Activated CD4-positive, alpha-beta T cell treated with anti-CD3 and anti-CD28 coated beads, Interleukin-2, amount 50 U/mL, for 16 hours (primary cell): ENCODE measurements at places on chromosomes 5 and 9.
A peak's percentile ranks its signal among the peaks of the same experiment; 100 is the strongest.

DNA sequence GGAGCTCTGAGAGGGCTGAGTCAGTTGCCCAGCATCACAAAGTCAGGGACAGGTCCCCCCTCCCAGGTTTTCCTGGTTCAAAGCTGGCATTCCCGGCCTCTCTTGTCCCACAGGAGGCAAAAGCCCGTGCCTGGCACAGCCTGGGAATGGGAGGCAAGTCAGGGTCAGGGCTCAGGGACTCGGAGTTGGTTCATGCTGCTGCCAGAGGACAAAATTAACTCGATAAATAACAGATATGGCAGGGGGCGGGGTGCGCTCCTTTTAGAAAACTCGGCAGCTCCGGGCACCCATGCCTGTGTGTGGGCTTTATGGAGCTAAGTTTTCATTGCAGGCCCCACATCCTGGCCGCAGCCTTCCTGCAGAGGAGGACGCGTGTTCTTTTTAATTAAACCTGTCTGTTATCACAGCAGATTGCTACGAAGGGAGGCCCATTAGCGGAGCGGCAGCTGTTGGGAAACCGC, 62.8 kb upstream of the LMX1B start:
- DNase-seq, result no peak

GRCh38 chr5:136079195-136079985, 50.6 kb downstream of the TGFBI start:
- DNase-seq, result no peak

DNA sequence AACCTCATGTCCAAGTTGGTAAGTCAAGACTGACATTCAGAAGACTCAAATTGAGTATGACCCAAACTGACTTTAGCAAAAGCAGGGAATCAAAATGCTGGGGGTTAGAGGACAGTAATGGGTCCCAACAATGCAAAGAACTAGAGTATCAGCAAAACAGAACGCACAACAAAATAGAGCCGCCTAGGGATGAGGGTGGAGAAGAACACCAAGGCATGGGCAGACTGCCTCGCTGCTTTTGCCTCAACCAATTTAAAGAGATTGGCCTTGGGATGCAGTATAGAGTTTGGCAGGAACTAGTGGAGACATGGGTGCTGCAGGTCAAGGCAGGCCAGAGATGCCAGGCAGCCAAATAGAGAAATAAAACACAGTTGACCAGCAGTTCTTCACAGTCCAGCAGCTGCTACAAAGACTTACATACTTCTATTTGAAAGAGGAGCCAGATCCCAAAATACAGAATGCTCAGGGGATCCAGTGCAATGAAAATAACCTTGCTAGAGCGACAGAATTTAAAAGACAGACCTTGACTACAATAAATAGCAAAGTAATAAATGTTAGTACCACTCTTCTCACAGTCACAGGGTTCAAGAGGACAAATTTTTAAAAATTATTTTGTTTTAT, 83.9 kb upstream of the NIPBL start:
- DNase-seq, result no peak

GRCh38 chr5:54446379-54446732, 9.1 kb upstream of the HSPB3 start:
- no peak for DNase-seq

DNA sequence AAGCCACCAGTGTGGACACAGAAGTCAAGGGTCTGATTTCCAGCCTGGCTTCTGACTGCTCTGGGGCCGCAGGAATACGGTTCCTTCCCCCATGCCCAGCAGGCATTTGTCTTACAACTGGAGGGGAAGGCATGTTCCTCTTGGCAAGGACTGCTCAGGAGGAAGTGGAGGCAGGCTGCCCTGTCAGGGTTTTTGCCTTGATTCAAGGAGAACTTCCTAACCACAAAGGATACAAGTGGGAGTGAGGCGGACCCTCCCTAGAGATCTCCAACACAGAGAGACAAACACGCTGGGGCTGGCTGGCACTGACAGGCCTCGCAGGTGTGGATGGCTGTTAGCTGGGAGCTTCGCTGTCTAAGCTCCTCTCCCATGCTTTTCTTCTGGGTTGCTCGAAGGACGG, 19.1 kb downstream of the TGFBI start:
- no peak for DNase-seq

GRCh38 chr9:31840702-31841101, 543.7 kb upstream of the ACO1 start:
- no peak for DNase-seq

GRCh38 chr9:110977259-110977709, 61.0 kb downstream of the LPAR1 start:
- no peak for DNase-seq

DNA sequence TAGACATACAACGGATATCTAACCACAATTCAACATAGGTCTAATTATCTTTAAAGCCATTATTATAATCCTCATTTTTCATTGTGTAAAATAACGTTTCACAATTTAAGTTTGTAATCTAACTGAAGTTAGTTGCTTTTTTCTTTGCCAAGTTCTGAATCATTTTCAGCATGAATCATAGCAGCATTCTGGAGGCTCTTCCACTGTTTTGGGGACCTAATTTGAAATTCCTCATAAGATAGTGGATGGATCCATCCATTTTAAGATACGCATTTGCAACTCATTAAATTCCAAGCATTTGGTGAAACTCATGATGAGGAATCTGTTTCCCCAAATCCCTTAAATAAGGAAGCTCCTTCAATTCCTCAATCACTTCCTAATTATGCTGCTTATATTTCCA, 447.1 kb upstream of the CDH10 start:
- DNase-seq, result no peak

- no peak for DNase-seq
Measured at GRCh38 chr5:41542183-41542582, 31.8 kb upstream of the PLCXD3 start.

GRCh38 chr9:37429441-37430285, 7.2 kb downstream of the GRHPR start:
- DNase-seq, result no peak

DNA sequence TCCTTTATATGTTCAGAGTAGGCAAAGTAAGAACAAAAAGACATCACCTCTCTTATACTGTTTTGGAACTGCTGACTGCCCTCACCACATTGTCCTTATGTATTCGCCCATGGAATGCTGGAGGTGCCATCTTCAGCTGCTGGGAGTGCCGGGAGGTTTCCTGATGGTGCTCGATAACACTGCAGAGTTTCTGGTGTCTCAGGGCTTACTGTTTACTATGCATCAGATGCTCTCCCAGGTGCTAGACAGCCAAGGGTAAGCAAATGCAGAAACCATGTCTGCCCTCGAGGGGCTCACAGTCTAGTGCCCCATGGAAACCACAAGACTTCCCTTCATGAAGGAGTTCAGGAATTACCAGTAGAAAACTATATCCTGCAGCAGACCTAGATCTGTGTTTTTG, 70.1 kb upstream of the SMIM23 start:
- DNase-seq, result no peak

GRCh38 chr5:35282810-35283209, 52.5 kb upstream of the PRLR start:
- no peak for DNase-seq

GRCh38 chr9:120385606-120386389, 194.2 kb downstream of the CDK5RAP2 start:
- DNase-seq, result no peak

DNA sequence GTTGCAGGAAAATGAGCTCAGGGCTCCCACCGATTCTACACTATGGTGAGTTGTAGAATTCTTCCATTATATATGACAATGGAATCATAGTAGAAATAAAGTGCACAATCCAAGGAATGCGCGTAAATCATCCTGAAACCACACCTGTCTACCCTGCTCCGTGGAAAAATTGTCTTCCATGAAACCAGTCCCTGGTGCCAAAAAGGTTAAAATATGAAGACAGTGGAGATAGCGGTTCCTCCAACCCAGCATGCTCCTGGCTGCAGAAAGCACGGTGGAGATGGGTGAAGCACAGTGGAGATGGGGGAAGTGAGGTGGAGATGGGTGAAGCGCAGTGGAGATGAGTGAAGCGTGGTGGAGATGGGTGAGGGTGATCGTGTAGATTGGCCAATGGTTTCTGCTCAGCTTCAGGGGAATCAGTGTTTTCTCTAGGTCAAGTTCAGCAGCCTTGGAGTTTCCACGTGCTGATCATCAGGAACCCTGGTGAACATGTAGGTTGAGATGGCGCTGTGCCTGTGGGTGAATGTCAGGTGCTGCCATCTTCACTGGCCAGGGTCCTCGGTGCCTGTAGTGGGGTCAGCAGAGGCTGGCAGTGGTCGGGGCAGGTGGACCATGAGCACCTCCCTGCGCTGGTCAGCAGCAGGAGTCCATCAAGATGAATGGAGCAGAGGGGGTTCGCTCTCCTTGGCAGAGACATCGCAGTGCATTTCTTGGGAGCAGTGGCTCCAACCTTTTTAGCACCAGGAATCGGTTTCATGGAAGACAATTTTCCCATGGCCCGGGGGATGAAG, 20.3 kb downstream of the PAEP start:
- DNase-seq, result no peak

DNA sequence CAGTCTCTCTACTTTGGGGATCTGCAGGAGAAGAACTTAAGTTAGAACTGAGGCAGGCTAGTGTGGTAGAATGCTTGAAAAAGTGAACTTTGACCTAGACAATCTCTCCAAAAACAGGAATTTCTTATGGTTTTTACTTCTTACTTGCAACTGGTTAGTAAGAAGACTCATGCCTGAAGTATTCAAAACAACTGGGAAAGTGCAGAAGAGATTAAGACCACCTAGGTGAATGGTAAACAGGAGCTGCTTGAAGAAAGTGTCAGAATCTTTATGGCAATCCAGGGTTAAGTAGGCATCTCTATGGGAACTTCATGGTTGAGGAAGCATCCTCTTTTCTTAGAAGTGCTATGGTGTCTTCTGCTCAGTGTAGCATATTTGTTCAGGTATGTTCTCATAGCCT, 428.6 kb upstream of the TLE4 start:
- DNase-seq, result no peak

DNA sequence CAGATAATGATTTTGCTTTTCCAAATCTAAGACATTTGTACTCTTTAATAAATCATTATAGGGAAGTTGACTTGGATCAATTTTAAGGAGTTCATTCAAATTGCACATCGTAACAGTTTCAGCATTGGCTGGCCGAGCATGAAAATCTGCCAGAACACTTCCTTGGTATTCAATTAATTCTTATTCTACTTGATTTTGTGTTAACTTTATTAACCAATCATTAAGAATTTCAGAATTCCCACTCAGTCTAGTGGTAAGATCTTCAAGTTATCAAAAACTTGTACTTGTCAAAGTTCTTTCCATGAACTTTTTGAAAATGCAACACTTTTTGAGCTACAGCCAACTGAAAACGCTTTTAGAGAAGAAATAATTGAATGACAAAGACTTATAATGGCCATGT, 565.8 kb downstream of the TLE1 start:
- no peak for DNase-seq

DNA sequence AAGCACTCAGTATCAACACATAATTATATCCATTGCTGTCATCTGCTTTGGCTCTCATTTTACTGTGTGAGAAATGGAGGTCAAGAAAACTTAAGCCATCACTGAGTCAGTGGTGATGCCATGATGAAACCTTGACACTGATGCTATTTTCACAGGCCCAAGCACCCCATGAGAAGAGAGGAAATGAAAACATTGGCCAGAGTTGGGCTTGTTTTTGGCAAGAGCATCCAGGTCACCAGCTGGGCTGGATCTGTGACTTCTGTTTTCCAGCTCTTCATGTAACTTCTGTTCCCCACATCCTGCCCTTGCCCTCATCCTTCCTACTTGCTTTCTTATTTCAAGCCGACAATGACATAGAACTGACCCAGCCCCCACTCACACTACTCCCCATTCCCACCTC, 10.0 kb downstream of the LCP2 start:
- no peak for DNase-seq

- no peak for DNase-seq
Measured at GRCh38 chr9:127034691-127035090, 87.7 kb downstream of the ANGPTL2 start.

- DNase-seq, result no peak
Measured at GRCh38 chr9:17635115-17635890, 56.4 kb downstream of the SH3GL2 start.

GRCh38 chr5:113660206-113660605, 146.7 kb downstream of the YTHDC2 start:
- DNase-seq, result no peak

GRCh38 chr9:33506626-33507370, 17.3 kb upstream of the ANKRD18B start:
- no peak for DNase-seq

GRCh38 chr5:21910731-21911130, 942.4 kb downstream of the CDH12 start:
- DNase-seq, result no peak

GRCh38 chr9:116390303-116391228, 237.0 kb downstream of the PAPPA start:
- no peak for DNase-seq

DNA sequence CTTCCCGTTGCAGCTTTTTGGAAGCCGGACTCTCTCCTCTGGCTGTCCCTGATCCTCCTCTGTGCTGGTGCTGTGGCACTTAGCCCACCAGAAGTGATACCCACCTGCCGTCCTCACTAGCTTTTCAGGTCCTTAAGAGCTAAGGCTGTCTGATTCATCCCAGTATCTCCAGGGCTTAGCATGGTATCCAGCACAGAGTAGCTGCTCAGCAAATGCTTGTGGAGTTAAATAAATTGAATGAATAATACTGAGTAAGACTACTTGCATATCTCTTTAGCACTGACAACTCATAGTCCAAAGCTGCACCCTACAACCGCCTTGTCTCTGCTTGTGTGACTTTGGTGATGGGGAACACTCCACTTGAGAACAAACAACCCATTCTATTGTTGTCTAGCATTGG, 7.7 kb upstream of the XPA start:
- DNase-seq, result no peak

GRCh38 chr5:107402434-107403227, 268.1 kb downstream of the EFNA5 start:
- no peak for DNase-seq

DNA sequence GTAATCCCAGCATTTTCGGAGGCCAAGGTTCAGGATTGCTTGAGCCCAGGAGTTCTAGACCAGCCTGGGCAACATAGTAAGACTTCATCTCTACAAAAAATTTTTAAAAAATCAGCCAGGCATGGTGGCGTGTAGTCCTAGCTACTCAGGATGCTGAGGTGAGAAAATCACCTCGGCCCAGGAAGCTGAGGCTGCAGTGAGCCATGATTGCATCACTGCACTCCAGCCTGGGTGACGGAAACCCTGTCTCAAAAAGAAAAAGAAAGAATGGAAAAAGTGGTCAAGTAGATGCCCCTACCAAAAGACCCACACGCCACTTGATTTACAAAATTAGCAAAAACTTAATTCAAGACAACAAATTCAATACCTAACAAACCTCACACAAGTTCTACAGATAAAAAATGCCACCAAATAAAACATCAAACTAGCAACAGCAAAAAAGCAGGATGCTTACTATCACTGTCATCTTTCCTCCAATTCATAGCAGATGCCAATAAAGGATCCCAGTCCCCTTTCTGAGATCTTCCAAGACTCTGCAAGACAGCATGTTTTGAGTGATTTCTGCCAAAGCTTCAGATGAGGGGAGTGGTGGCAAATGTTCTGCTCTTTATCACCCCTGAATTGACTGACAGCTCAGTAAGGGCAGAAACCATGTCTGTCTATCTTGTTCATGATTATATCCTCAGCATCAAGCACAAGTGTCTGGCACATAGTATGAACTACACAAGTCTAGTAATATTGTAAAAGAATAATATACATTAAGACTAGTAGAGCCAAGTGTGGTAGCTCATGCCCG, 34.2 kb upstream of the TESK1 start:
- DNase-seq, result peak; percentile 81

GRCh38 chr9:112065806-112066606, 109.1 kb downstream of the SUSD1 start:
- no peak for DNase-seq

GRCh38 chr9:7212101-7212500, 454.3 kb downstream of the KDM4C start:
- DNase-seq, result no peak
